IPS-NIHi11 (cell line): ENCODE measurements at places on chromosomes 3 and 15.
A peak's percentile ranks its signal among the peaks of the same experiment; 100 is the strongest.

DNA sequence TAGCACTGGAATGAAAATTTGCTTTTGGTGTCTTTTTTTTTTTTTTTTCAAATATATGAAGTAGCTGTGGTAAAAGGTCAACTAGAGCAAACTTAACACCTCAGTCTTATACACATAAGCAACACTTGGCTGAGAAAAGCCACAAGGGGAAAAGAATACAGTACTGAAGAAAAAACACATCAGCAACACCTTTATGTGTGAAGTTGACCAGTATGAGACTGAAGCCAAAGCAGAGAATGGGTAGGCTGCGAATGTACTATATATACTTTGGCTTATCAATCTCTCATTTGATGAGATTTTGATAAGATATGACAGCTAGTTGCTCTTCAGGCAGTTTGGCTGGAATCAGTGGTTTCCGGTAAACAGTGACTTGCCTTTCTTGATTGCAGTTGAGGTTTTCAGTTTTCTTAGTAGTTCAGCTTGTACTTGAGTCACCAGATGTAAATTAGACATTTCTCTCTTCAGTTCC lies 22.0 kb upstream of the ZCWPW2 start:
- DNase-seq = no peak

DNA sequence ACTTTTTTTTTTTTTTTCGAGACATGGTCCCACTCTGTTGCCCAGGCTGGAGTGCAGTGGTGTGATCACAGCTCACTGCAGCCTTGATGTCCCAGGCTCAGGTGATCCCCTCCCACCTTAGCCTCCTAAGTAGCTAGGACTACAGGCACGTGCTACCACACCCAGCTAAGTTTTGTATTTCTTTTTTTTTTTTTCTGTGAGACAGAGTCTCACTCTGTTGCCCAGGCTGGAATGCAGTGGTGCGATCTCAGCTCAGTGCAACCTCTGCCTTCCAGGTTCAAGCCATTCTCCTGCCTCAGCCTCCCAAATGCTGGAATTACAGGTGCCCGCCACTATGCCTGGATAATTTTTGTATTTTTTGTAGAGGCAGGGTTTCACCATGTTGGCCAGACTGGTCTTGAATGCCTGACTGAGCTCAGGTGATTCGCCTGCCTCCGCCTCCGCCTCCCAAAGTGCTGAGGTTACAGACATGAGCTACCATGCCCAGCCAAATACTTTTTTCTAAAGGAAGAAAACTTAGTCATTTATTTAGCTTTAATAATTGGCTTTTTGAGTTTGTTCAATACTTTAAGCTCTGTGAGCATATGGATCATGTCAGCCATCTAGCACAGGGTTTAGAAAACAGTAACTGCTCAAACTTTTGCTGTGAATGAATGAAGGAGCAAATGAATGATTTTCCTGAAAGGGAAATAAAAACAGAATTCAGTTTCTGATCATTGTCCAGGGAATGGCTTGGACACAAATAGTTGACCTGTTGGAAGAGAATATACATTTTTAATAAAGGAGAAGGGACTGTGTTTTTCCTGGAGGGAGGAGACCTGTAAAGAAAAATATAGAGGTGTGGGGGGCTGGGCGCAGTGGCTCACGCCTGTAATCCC lies 26.0 kb downstream of the UBE2E1 start:
- DNase-seq = no peak

- DNase-seq = no peak
Measured at GRCh38 chr3:13867732-13868131, 12.1 kb downstream of the WNT7A start.

GRCh38 chr15:56017920-56018319 lies 24.5 kb upstream of the NEDD4 start:
- DNase-seq = peak; percentile 33

DNA sequence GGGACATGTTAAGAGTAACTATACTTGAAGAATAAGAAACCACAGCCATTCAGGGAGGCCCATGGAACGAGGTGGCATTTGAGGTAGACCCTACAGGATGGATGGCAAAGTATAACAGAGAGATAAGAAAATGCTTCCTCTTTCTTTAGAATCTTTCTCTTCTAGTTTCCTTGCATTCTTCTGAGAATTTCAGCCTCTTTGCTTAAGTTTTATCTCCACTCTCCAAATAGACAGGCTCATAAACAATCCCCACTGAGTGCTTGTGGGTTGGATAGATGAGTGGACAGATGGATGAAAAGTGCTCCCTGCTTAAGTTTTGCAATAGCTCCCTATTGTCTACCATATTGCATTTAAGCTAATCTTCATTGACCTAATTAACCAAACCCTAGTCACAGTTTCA lies 103.7 kb downstream of the MEX3B start:
- DNase-seq = no peak

DNA sequence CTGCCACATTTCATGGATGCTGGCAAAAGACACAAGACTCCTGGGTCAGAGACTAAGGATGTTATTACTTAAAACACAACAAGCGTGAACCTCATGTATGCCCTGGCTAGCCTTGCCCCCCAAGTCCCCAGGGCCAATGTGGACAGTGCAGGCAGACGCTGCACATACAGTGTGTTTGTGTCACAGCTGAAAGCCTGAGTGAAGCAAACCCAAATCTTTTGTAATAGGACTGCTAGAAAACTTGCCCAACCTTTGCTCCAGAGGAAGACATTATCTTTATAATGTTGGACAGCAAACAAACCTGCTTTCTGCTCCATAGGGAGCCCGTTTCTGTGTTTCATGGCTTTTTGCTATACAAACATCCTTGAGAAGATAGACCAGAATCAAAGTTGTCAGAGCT lies 282.0 kb upstream of the RORA start:
- DNase-seq = no peak
